ENCODE measurements at places on chromosomes 12 and 14.

DNA sequence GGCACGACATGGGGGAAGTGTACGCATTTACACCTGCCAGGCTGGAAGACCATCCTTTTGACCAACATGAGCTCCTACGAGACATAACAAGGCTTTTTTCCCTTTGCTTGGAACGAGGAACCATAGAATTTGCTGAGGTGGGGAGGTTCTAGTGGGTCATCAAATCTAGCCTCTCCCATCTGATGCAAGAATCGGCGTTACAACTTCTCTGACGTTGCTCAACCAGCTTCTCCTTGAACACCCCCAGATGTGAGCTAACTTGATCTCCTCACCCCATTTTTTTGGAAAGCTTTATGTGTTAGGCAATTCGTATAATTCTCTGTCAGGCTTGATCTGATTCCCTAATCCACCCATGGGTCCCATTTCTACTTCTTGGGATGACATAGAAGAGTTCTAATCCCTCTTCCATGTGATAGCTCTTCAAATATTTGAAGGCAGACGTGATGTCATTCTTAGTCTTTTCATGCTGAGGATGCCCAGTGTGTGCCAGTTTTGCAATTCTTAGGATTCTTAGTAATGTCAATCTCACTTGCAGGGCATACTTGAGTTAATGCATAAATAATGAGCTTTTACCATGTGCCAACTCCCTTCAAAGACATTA lies 163.6 kb upstream of the PARP11 start:
- no peak overlapping the region for H3K4me3 ChIP-seq
- H3K27ac ChIP-seq = no peak overlapping the region
- no peak for DNase-seq
- H3K27me3 ChIP-seq = no peaks in the 10 kb centered on the region
- H3K36me3 ChIP-seq = no peaks in the 10 kb centered on the region

GRCh38 chr12:122059203-122059960 lies 19.2 kb upstream of the MLXIP start:
- H3K4me3 ChIP-seq = no peak overlapping the region
- H3K4me1 ChIP-seq = peaks cover 2% of the 10 kb centered on the region
- H3K36me3 ChIP-seq = peaks cover 10% of the 10 kb centered on the region
- H3K27me3 ChIP-seq = no peaks in the 10 kb centered on the region

DNA sequence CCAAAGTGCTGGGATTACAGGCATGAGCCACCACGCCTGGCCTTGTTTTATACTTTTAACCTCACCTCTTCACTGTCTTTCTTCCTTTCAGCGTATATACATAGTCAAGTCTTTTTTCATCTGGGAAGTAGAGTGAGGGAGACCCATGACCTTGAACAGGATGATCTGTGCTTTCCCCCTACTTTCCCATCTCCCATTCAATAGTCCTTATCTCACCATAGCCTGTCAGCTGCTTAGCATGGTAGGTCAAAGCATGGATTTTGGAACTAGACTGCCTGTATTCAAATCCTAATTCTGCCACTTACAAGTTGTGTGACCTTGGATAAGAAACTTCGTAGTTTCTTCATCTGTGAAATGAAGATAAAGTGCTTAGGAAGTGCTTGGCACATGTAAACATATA lies 96.4 kb upstream of the MON2 start:
- H3K27ac ChIP-seq = no peak overlapping the region
- peaks cover under 1% of the 10 kb centered on the region for H3K4me1 ChIP-seq
- no peak for DNase-seq
- no peak overlapping the region for H3K4me3 ChIP-seq
- H3K27me3 ChIP-seq = no peaks in the 10 kb centered on the region

- H3K36me3 ChIP-seq = no peaks in the 10 kb centered on the region
- no peak overlapping the region for H3K4me3 ChIP-seq
- peaks cover 18% of the 10 kb centered on the region for H3K4me1 ChIP-seq
- H3K27ac ChIP-seq = no peak overlapping the region
Measured at GRCh38 chr14:22163051-22163450, 426.0 kb downstream of the DAD1 start.

All from common myeloid progenitor, CD34-positive (primary cell).